ENCODE measurements at places on chromosomes 2 and 18.

GRCh38 chr2:107325981-107326786 is 440.2 kb upstream of the ST6GAL2 start:
- peak; percentile 70 for DNase-seq

- no peak for DNase-seq
These were observed 30.9 kb downstream of the EMX1 start for GRCh38 chr2:72947952-72948830.

DNA sequence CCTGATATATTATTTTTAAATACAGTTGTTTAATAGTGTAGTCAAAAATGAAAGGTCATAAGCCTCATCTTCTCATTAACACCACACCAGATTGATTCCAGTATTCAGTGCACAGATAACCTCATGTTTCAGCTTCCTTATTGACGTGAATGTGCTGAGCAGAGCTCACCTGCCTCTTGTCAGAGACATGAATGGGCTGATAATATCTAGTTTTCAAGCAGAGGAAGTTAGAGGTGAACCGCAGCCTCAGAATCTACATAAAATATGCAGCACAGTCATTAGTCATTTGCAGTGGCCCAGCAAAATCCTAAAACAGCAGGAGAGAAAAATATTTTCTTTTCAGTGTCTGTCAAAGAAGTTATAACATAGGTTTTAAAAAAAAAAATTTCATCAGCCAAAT is 216.2 kb downstream of the GBX2 start:
- DNase-seq = no peak

DNA sequence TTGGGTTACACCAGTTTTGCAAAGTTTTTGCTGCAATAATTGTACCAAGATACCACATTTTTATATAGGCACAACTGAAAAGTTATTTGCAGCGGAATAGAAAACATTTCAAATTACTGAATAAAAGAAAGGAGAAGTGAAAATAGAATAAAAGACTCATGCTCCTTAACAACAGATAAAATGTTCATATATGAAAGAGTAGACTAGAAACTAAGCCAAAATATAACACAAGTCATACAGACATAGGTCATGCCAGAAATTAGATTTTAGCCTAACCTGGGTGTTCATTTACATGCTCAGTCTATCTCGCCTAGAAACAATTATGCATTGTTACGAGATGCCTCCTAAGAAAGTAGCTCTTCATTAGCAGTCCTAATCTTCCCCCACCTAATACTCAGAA is 16.4 kb upstream of the MAP3K20 start:
- no peak for DNase-seq

GRCh38 chr18:8890957-8891464 is 185.7 kb downstream of the MTCL1 start:
- peak; percentile 92 for DNase-seq

- no peak for DNase-seq
These were observed 416.0 kb upstream of the HS6ST1 start for GRCh38 chr2:128734521-128735295.

- no peak for DNase-seq
These were observed 148.3 kb downstream of the KLHL29 start for GRCh38 chr2:23533338-23533695.

- peak; percentile 93 for DNase-seq
These were observed 51.7 kb downstream of the NOP58 start for GRCh38 chr2:202317080-202317857.

- DNase-seq = no peak
These were observed 136.0 kb upstream of the SIX2 start for GRCh38 chr2:45145073-45145899.

DNA sequence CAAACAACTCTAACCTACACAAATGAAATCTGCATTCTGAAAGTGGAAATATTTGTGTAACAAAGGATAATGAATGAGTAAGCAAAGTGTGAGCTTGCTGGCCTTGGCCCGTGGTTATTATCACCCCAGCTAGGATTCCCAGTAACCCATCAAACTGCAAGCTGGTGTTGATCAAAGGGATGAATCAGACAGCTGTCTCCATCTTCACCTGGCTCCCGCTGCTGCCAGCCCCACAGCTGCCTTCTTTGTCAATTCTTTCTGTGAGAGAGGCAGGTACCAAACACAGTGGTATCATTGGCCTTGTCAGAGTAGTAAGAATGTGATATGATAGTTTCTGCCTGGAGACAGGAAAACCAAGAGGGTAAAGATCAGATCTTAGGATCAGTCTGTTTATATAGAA is 25.2 kb upstream of the RGPD4 start:
- DNase-seq = no peak

DNA sequence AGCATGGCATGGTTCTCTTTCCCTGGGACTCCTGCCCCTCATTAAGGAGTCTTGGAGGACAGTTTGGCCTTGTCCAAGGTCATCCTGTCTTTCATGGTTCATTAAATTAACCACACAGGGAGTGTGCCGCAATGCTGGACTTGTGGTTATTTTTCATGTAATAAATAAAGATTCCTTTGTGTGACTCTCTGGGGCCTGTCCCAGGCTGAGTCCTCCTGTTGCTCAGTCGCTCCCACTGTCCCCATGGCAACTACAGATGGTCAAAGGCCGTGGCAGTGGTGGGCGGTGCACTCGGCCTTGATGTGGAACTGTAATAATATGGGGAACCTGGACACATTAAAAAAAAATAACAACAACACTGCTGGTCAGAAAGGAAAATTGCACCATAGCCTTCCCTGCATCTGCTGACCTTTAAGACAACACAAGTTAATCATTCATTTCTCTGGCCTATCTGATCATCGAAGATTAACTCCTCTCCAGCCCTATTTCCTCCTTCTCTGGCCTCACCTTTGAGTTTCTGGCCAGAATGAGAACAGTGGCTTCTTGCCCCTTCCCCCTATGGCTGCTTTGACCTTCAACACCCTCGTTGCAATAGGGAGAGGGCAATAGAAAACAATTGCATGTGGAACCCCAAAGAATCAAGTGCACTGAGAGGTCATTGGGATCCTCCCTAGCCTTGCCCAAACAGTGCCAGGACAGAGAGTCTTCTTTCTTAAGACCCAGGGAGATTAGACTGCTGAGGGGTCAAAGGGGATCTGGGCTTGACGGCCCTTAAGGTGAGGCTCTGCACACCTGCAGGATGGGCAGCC is 44.7 kb downstream of the PSD4 start:
- DNase-seq = no peak

- DNase-seq = no peak
These were observed 36.6 kb downstream of the POMC start for GRCh38 chr2:25131567-25132298.

DNA sequence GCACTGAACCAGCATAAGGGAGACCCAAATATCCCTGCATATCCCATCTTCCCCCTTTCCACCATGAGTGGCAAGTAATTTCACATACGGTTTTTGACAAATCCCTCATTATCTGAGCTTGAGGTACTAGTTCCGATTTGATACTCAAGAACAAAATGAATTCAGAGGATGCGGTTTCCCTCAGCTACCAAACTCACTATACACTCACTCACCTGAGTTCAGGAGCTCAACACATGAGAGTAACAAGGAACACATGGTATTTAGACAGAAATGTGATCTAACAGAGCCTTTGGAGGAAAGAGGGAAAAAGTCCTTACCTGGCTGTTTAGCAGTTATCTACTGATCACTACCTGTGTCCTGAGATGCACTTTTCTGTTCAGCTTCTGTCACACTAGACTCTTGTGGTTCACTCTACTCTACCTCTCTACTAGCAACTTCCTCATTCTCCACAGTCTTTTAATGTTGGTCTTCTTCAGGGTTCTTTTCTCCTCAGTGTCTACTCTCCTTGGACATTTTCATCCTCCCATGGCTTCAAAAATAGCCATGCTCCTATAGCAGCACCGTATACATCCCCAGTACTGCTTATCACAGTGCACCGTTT is 25.1 kb downstream of the ASXL2 start:
- no peak for DNase-seq

- peak; percentile 98 for DNase-seq
These were observed 116.5 kb upstream of the FOSL2 start for GRCh38 chr2:28276076-28276618.

- peak; percentile 7 for DNase-seq
These were observed 61.7 kb upstream of the EPC2 start for GRCh38 chr2:148582679-148583511.

DNA sequence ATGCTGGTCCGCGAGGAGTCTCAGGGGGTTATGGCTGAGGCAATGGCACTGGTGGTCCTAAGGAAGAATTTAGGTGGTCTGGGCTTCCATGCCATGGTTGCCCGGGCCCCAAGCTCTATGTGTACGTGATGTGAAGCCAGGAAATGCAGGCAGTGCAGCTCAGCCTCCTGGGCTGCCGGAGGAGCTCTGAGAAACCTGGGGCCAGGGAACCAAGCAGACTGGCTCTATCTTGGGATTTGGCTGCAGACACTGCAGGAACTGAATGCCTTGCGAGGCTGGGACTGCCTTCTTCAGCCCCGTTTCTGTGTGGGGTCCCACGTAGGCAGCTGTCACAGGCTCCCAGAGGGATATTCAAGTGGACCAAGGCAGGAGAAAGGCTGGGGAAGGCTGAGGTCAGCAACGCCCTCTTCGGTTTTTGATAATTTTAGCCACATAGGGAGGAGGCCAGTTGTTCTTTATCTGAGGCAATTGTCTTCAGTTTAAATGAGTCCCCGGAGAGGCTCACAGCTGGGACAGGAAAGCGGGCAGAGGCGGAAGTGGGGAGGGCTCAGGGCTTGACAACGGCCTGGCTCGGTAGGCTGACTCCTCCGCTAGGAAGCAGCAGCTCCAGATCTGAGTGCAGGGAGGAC is 77.7 kb downstream of the RHOB start:
- no peak for DNase-seq

- peak; percentile 47 for DNase-seq
These were observed 83.4 kb downstream of the SLC25A12 start for GRCh38 chr2:171810422-171811244.

GRCh38 chr2:209351636-209352035 is 72.2 kb upstream of the MAP2 start:
- peak; percentile 56 for DNase-seq

GRCh38 chr2:201674298-201674697 is 24.1 kb downstream of the MPP4 start:
- no peak for DNase-seq

DNA sequence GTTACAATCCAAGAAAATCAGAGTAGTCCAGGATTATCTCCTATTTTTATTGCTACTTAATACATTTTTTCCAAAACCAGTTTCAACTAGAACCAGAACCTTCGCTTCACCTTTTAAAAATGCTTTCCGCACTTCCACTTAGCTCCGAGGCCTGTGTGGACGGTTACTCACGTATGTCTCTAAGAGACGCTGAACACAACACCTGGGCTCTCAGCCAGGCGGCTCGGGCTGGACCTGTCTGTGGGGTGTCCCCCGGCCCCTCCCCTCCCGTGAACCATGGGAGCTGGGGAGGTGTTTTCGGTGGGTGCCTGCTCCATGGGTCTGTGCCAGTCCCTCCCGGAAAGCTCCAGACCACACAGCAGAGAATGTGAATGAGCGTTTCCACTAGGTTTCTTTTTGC is 223.8 kb downstream of the GLI2 start:
- DNase-seq = no peak

DNA sequence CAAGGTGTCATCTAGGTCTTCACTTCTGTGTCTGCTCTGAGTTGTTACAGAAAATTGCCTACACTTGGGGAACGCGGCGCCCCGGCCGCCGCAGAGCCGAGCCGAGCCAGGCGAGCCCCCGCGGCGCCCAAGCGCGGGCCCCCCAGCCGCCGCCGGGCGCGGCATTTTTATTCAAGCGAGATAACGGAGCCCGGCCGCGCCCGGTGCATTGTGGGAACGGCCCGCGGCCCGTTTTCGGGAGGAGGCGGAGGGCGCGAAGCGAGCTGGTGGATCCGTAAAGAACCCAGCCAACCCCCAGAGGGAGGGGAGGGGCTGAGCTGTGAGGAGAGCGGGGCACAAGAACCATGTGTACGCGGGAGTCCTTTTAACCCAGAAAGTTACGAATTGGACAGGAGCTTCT is 191.8 kb downstream of the FTCDNL1 start:
- DNase-seq = peak; percentile 21

DNA sequence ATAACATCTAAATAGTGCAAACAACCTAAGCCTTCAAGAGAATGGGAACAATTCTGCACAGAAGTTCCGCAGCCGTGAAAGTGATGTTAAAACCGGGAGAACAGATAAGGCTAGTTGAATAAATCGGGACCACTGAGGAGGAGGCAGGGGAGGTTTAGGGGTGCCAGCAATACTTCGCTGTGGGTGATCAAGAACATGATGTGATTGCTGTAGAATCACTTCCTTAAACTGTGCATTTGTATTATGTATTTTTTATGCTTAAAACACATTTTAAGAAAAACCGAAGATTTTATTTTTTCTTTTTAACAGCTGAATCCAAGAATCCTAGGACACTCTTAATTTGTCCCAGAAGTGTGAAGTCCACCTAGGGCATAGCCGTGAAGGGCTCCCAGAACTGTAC is 33.6 kb downstream of the TTC32 start:
- no peak for DNase-seq

DNA sequence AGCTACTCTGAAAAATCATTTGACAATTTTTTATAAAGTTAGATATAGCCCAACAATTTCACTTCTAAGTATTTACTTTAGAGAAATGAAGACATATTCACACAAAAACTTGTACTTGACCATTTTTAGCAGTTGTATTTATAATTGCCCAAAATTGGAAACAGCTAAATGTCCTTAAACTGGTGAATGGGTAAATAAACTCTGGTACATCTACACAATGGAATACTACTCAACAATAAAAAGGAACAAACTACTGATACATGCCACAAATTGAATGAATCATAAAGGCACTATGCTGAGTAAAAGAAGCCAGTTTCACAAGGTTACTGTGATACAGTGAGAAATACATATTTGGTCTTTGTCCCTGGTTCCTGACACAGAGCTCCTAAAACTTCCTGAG is 32.8 kb upstream of the BBS5 start:
- no peak for DNase-seq

GRCh38 chr18:7307526-7307925 is 76.6 kb downstream of the LRRC30 start:
- DNase-seq = no peak

- DNase-seq = peak; percentile 66
These were observed 77.8 kb upstream of the CCDC195 start for GRCh38 chr2:224793946-224794345.

DNA sequence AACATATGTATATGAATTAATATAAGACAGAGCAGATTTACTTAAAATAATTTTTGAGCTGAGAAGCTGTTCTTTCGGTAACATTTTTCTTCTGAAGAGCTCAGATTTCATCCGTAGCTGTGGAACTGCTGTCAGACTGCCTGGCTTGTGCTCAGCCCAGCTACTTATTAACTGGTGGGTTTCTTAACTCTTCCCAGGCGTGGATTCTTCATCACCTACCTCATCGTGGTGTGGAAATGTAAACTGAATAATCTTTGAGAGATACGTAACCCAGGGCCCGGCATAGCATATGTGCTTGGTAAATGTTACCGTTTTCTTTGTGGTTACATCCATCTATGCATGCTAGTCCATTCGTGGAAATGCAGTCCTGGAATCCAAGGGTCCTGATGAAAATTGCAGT is 145.0 kb downstream of the MCFD2 start:
- peak; percentile 94 for DNase-seq

DNA sequence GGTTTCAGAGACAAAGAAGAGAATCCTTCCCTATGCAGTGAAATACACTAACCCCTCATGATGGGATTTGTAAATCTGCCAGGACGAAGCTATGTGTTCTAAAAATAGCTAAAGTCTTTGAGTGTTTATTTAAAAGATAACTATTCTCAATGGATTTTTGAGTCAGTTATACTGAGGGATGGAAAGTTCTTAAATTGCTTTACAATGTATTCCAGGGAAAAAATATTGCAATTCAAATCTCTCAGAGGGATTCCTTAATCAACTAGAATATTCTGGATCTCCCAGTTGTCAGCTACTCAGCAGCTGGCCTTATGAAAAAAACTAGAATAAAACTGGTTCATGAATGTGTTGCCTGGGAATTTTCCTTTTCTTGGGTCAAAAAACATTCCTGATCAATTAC is 312.4 kb downstream of the PLCL1 start:
- peak; percentile 57 for DNase-seq
